Astrocyte of the cerebellum (primary cell): ENCODE measurements at places on chromosomes 5 and 9.
A peak's percentile ranks its signal among the peaks of the same experiment; 100 is the strongest.

- DNase-seq: no peak
Observed at GRCh38 chr5:123422433-123423277, 548 bp downstream of the CEP120 start.

GRCh38 chr5:22892441-22892840, 39.3 kb upstream of the CDH12 start:
- no peak for DNase-seq

- DNase-seq: no peak
Observed at GRCh38 chr9:113258282-113258681, 17.1 kb downstream of the CDC26 start.

GRCh38 chr5:110707260-110707844, 19.1 kb downstream of the TMEM232 start:
- DNase-seq: no peak

DNA sequence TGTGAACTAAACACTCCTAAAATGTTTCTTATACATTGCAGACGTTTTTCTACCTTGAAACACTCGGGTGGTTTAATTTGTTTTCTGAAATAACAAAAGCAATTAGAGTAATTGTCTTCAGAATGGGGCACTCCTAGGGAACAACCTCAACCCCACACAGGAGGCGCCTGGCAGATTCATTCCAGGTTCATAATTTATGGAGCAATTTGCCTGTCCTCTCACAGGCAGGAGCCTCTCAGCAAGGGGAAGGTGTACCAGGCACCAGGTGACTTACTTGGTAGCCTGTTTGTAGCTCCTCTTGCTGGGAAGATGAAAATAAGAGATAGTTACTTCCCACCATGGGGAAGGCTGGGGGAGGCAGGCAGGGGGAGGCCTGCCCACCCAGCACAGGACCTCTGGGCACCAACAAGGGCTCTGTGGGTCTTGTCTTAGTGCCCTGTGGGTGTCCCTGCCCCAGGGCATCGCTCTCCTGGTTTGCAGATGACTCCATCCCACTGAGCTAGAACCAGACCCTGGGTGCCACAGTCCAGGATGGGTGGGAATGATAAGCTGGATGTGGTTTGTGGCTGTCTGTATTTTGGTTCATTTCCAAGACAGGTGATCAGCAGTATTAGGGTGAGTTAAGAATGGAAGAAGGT, 144.4 kb downstream of the FSTL4 start:
- no peak for DNase-seq

DNA sequence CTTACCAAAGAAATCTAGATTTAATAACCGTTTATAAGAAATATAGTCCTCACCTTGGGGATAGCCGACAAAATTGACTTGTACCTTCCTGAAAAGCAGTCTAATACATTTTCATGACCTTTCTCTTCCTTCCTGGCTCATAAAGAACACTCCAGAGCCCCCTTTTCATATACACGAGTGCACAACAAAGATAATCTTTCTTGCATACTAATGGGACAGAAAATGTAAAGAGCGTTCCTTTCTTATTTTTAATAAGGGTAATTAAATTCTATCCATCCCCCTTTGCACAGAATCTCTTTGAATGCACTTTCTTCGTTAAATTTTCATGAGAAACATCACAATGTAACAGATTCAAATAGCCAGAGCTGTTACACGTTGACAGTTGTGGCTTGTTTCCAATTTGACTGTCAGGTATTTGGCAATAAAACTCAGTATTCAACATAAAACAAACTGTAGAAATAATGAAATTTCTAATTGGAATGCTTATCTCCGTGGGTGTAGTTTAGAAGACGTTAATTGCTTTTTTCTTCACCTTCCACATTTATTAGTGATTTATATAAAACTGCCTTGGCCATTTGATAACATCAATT, 732.3 kb upstream of the DMAC1 start:
- no peak for DNase-seq

- DNase-seq: no peak
Observed at GRCh38 chr9:114146735-114147134, 8.6 kb upstream of the COL27A1 start.

- DNase-seq: no peak
Observed at GRCh38 chr5:124887223-124887622, 140.8 kb upstream of the ZNF608 start.

GRCh38 chr9:135947582-135947981, 13.6 kb downstream of the UBAC1 start:
- no peak for DNase-seq

DNA sequence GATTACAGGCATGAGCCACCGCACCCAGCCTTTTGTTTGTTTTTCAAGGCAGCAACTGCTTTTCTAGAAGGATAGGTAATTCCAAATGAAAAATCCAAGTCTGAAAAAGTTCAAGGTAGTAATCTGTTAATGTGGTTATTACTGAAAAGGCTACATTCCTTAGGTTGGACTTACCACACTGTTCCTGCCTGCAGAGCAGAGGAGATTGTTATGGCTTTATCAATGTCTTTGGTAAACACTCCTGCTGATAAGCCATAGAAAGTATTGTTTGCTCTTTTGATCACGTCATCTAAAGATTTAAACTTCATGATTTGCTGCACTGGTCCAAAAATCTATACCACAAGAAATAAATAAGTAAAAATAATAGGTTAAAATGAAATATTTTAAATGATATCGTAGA, 43.4 kb downstream of the ALDH1A1 start:
- DNase-seq: no peak

GRCh38 chr9:114729706-114730105, 47.7 kb upstream of the TEX48 start:
- DNase-seq: no peak

- DNase-seq: no peak
Observed at GRCh38 chr5:96340357-96340756, 92.7 kb downstream of the PCSK1 start.

DNA sequence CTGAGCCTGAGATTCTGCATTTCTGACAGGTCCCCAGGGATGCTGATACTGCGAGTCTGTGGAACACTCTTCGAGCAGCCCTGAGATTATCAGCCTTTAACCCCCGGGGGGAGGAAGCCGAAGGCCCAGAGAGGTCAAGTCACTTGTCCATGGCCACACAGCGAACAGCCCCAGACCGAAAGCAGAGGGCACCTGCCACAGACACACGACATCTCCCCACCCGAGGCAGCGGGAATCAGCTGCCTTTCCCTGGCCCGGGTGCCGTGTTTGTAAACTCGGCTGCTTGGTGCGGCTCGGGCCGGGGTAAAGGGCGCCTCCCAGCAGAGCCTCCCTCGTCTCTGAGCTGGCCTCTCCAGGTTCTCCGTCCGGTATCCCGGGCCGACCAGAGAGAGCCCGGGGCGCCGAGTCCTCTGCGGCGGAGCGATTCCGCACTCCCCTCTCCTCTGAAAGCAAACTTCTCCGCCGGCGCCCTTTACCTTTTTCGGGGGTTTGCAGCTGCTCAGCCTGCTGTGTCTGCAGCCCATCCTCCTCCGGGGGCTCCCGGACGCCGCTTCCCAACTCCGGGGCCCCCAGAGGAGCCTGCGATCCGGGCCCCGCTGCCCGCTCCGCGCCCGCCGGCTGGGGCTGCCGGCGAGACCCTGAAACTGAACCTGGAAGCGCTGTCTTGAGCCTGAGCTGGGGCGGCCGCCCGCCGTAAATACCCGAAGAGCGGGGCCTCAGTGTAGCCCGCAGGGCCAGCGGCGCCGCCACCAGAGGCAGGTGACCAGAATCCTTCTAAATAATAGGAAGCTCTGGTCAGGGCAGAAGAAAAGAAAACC, at the start of gene CCDC69:
Gene CCDC69, minus strand, starts transcription at position 646 of the 818 bp plus-strand sequence. Its CDS starts 122 bp downstream, at position 524.
- peak; percentile 33 for DNase-seq

- DNase-seq: no peak
Observed at GRCh38 chr5:79191457-79191856, 44.5 kb upstream of the JMY start.

GRCh38 chr9:121699571-121700164, 48.2 kb downstream of the DAB2IP start:
- no peak for DNase-seq

GRCh38 chr5:76273206-76273885, 129.7 kb upstream of the IQGAP2 start:
- DNase-seq: no peak

DNA sequence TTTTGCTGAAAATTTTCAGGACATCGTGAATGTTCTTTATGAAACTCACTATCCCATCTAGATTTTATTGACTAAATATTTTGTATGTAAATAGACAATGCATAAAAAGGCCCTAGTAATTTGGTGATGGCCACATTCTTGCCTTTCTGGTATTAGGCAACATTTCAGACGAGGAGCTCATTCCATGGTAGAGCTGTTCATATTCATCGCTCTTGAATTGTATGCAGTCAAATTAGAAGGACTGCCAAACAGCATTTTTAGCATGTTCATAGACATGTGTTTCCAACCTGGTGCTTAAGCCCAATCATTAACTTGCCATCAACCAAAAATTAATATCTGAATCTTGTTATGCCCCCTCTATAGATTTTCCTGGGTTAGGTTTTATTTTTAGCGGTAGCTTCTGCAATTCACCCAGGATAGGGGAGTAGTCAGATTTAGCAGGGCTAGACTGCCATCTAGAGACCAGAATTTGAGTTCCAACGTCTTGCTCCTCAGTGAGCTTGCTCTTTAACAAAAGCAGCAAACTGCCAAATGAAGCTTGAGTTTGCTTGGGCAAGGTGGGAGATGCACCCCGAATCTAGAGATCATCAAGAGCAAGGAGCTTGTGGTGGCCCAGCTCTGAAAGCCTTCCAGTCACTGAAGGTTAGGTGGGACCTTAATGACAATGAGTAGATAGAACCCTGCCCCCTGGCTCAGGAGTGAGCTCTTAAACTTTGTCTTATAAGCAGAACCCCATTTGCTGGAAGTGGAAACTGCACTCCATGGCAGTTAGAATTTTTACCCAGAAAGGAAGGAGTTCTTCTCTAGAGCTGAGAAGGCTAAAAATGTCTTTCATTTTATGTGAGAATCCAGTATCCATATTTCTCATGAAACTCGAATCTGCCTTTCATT, 456.2 kb downstream of the RASEF start:
- DNase-seq: peak; percentile 77

DNA sequence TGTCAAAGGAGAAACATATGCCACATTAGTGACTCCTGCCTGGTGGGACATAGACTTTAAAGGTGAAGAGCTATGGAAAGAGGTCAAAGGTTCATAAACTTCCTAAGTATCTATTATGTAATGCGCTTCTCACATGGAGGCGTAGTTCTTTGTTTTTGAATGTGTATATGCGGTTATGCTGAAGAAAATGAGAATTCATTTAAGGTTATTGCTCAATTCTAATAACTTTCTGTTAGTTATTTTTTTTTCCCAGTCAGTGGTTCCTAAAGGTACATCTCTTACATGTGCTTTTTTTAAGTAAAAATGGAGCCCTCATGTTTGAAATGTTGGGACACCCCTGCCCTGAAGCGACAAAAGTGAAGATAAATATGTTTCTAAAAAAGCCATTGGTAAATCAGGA, 156.2 kb downstream of the SPATA31D1 start:
- no peak for DNase-seq

- no peak for DNase-seq
Observed at GRCh38 chr9:22986556-22986955, 539.9 kb downstream of the DMRTA1 start.

- no peak for DNase-seq
Observed at GRCh38 chr9:135355521-135356011, 124.0 kb upstream of the PPP1R26 start.

DNA sequence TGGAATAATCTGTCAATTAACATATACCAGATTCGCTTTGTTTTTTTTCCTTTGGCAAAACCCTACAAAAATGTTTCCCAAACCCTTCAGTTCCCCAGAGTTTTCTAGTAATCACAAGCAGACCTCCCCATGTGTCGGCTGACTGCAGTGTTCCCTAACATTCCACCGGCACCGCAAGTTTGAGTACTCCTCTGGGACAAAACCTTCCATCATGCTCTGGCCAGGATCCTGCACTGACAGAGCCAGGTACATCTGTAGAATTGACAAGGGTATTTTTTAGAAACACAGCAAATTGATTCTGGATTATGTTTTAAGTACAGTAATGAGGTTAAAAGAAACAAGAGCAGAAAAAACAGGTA, 174.7 kb downstream of the GAS1 start:
- DNase-seq: no peak

DNA sequence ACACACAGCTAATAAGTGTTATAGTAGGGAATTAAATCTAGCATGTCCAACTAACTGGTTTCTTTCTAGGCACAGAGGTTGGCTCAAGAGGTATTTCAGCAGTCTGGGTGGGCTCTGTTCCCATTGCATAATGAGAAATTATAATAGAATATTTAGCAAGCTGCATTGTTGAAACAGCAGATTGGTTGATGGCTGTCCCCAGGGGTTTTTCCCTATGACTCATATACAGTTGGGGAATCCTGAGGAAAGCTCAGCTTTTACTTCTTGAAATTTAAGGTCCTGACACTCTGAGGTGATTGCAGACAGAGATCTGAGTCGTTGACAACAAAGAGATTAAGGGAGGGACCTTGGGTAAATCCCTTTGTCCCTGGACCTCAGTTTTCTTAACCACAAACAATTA, 38.3 kb upstream of the TNFSF8 start:
- DNase-seq: peak; percentile 16

DNA sequence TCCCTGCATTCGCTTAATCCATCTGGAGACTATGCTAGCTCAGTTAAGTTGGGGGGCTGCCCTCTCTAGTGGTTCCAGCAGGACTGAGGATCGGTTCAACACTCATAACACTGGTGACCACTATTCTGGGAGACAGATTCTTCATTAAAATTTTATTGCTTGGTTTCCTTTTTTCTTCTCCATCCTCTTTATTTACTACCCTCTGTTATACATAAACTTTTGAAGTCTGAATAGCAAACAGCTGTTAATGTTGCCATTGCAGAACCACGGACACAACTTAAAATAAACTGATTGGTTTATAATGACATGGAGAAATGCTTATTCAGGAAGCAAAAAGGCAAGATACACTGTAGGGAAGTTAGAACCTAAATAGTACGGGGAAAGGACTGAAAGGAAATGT, 22.1 kb downstream of the IQGAP2 start:
- no peak for DNase-seq

- no peak for DNase-seq
Observed at GRCh38 chr5:180414176-180414575, 61.0 kb upstream of the GFPT2 start.

GRCh38 chr5:14032918-14033317, 88.4 kb upstream of the DNAH5 start:
- DNase-seq: no peak

DNA sequence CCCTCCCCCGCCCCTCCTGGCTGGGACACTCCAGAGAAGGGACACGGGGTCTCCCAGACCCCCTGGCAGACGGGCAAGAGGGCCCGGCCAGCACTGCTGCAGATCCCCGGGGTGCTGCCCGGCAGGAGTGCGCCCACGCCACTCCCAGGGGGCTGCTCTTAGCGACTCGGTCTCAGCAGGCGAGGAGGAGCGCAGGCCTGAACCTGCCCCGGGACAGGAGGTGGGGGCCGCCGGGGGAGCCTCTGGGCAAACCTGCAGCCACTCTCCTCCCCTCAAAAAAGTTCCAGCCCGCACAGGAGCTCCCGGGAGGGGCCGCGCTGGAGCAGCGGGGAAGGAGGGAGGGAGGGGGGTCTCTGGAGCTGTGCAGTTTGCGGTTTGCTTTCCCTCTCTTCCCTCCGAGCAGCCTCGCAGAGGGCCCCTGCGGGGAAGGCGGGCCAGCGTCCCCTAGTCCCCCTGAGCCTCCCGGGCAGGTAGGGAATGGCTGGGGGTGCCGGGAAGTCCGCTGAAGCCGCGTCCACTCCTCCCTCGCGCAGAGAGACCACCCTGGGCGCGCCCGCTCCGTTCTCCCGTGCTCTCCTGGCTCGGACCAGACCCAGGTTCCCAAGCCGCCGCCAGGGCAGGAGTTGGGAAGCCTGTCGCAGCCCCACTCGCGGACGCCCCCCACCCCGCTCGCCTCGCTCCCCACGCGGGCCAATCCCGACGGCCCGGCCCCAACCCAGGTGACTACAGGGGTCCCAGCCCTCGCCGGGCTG, 44.2 kb downstream of the NACC2 start:
- DNase-seq: no peak
